ENCODE measurements at places on chromosomes 1 and 21.

DNA sequence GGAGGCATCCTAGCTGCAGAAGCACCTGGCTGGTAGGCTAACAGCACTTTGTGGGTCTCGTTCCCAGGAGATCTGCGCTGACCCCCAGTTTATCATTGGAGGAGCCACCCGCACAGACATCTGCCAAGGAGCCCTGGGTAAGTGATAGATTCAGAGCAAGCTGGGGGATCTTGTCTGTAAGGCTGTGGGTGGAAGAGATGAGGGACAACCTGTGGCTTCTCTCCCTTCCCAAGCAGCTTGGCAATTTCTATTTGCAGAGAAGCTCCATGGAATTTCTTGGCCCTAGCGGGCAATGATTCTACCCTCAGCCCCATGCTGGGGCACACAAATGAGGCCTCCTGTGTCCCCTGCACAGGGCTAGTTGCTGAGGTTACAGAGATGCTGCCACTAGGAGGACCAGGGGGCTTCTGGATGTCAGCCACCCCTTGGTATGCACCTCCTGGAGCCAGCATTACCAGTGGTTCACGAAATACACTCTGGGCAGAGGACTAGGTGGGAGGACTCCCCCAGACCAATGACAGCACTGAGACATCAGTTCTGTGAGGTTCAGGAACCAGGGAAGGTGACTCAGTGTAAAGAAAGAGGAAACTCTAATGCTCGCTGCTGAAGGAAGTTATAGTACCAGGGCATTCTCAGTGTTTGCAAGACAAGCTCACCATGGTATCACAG is 5.5 kb downstream of the CAPN2 start:
- no peak for DNase-seq

GRCh38 chr1:232597721-232598120 is 32.2 kb downstream of the SIPA1L2 start:
- DNase-seq: no peak

GRCh38 chr1:57678138-57678537 is 254.3 kb upstream of the DAB1 start:
- no peak for DNase-seq

- DNase-seq: peak; percentile 13
Observed at GRCh38 chr1:64745986-64746940, 1.4 kb downstream of the RAVER2 start.

- DNase-seq: no peak
Observed at GRCh38 chr1:225811622-225812487, 1.9 kb downstream of the EPHX1 start.

GRCh38 chr1:57258557-57259325 is 165.1 kb downstream of the DAB1 start:
- no peak for DNase-seq

DNA sequence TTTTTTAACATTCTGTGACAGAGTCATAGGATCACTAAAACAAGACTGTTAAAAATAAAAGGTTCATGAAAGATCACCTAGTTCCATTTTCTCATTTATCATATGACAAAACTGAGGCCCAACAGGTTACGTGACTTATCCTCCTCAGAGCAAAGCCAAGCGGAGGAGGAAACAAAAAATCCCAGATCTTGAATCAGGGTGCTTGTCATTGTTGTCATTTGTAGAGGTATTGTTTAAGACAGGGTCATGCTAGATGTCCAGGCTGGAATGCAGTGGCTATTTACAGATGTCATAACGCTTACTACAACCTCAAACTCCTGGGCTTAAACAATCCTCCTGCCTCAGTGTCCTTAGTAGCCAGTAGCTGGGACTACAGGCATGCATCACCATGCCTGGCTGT is 293.2 kb downstream of the DSCAM start:
- DNase-seq: no peak

- peak; percentile 63 for DNase-seq
Observed at GRCh38 chr1:8239039-8239305, 78.9 kb upstream of the SLC45A1 start.

DNA sequence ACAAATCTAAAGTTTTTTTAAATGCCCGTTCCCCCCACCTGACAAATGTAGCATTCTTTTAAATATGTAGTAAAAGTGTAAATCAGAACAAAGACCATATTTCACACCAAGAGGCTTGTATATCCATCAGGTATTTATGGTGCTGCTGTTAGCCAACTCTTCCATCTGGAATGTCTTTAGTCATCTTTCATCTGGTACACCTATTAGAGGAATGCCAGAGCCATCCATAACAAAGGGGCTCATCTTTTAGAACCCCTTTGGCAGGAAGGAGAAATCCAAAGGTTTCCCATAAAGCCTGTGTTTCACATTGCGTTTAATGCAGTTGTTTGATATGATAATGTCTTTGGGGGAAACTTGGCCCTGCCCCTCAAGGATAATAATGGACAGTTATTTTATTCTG is 79.3 kb upstream of the C1orf87 start:
- no peak for DNase-seq

DNA sequence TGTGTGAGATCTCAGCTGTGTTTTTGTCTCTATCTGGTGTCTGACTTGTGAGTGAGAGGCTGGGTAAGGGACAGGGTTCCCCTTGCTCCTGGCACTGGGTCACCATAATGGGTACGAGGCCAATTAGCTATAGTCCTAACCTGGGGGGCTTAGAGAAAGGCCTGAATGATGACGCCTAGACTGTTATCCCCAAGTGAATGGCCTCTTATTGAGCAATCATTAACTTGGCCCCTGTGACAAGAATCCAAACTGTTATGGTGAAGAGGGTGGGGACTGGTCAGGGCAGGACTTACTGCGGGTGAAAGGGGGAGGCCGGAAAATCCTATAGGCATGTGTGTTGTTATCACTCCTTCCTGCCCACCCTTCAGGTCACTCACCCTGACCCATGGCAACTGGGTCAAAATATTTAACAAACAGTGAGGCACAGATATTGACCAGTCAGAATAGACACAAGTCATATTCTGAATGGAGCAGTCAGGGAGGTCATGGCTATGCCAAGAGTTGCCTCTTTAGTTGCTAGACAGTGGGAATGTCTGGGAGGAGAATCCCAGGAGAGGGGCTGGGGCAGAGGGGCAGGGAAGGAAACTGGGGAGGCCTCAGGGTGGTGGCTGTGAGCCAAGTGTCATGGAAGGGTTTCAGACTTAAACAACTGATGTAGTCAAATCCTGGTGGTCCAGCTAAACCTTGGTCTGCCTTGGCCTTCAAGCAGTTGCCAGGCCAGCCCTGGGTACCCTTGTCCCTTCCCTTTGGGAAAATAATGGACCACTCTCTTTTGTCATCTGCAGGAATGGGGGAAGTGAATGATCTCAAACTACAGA is 3.2 kb downstream of the NR0B2 start:
- DNase-seq: no peak

- DNase-seq: no peak
Observed at GRCh38 chr21:36202726-36203602, 46.3 kb downstream of the DOP1B start.

GRCh38 chr1:239735111-239735510 is 348.7 kb downstream of the CHRM3 start:
- no peak for DNase-seq

DNA sequence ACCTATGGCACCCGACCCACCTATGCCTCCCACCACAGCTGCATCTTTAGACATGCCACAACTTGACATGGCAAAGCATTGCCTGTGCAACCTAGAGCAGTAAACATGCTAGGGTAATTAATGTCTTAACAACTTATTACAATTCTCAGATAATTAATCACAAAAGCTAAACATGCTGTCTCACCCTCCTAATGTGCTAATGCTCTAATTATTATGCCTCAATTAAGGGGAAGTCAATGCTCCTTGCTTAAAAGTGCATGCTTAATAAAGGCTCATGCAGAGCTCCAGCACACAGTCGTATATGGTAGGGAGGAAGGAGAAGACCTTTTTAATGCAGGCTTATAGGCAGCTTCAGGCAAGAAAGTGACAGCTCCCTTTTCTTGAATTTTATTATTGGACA is 396.0 kb downstream of the SEC16B start:
- DNase-seq: no peak

GRCh38 chr1:214404154-214404553 is 123.2 kb downstream of the SMYD2 start:
- DNase-seq: peak; percentile 90

- peak; percentile 39 for DNase-seq
Observed at GRCh38 chr1:154609398-154610380, 1.7 kb upstream of the ADAR start.

- DNase-seq: no peak
Observed at GRCh38 chr1:226063977-226064815, 1.7 kb downstream of the H3-3A start.

DNA sequence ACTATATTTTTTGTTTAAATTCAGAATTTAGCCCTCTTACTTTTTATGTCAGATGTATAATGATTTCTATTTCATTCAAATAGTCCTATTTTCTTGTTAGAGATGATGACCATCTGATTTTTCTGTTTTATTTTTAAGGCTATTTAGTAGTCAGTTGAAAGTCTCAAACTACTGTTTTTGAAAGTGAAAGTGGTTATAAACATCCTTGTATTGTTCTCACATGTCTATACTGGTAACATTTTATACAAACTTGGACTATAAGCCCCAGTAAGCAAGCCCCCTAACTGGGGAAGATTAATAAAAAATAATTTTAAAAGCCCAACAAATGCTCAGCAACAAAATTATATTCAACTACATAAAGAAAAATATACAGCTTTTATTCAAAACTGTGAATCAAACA is 271.3 kb upstream of the RGS18 start:
- DNase-seq: no peak

DNA sequence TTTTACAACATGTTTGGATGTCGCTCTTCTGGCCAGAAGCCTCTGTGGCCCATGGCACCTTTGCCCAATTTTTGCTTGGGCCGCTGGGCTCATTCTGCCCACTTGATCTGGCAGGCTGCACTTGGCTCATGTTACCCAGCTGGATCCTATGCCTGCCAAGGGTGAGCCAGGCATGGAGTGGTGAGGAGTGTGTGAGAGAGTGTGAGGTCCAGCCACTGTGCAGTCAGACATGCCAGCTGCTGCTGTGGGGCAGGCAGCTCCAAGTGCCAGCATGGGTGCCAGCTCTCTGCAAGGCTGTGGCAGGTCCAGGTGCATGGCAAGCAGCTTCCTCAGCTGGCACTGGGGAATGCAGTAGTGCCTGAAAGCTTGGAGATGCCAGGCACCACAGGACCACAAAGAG is 71.0 kb downstream of the EBNA1BP2 start:
- DNase-seq: no peak

DNA sequence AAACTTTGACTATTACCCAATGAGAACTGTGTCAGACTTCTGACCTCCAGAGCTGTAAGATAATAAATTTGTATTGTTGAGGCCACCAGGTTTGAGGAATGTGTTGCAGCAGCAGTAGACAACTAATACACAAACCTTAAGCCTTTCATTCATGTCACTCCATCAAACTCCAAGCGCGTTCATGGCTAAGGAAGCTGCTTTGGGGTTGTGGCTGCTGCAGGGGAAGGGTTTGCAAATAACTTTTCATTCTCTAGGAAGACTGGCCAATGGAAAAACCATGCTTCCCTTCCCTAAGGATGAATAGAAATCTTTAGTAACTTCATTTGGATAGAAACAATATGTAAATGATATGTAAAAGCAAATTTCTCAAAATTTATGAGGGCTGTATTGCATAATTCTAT is 170.4 kb downstream of the RHOU start:
- DNase-seq: no peak

DNA sequence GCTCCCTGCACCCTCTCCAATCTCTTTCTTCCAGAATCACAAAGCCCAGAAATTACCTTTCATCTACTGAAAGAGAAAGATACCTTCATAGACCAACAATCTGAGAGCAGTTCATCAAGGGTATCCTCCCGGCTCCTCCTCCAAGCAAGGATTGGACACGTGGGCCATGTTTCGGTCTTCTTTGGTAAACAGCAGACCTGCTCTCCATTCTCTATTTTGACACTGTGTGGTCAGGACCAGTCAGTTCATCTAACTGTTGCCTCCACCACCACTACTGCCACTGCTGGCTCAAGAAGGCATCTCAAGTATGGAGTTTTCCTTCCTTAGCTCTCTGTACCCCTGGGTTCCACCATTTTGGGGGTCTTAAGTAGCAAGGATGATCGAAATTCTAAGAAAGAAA is 8.0 kb upstream of the LELP1 start:
- DNase-seq: no peak

- DNase-seq: no peak
Observed at GRCh38 chr1:190579552-190580193, 102.0 kb upstream of the BRINP3 start.

GRCh38 chr21:32548978-32549377 is 36.3 kb downstream of the TCP10L start:
- no peak for DNase-seq

DNA sequence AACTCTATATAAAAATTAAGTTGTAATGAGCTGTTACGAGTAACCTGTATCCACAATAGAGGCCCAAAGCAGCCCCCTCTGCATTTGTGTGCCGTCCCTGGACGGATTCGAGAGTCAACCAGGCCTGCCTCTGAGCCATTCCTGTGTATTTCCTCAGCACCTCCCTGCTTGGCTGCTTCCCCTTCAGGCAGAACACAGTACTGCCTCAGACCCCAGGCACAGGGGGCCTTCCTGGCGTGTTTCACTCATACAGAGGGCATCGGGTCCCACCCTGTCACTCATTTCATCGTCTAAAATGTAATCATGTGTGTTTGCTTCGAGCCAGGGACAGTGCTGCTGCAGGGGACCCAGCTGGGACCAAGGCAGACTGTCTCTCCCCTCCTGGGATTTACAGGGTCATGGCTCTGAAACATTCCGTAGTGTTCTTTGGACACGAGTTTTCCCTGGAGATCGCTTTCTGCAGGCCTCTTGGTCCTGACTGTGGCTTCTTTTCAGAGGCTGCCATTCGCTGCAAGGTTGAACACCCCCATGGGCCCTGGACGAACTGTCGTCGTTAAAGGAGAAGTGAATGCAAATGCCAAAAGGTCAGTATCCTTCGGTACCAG is 19.4 kb downstream of the LGALS8 start:
- DNase-seq: no peak

- DNase-seq: peak; percentile 57
Observed at GRCh38 chr1:59506952-59507351, 210.1 kb downstream of the FGGY start.

DNA sequence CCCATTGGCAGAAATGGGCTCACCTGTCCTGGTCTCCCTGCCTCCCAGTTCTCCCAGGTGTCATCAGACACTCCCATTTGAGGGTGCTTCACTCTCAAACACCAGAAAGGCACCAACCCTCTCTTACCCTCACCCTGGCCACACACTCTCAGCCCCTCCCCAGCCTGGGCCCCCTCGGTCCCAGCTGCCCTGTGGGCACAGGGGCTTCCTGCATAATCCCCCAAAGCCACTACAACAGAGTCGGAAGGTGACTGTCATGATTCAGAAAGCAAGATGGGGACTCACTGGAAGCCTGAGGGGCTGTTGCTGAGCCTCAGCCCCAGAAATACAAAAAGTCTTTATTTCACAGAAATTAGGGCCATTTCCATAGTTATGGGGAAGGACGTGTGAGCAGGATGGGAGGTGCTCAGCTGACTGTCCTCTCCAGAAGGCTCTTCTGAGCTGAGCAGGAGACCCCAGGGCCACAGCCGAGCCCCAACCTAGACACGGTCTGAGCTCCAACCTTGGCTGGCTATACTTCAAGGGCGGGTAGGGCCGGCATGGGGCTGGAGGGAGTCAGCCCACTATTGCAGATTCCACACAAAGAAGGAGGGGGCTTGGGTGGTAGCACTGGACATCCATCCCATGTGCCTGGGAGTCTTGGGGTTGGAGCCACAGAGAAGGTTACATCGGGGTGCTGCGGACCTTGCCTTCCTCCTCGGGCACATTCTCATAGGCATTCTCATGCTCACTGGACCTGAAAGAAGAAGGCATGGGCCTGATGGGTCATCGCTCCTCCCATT is 6.3 kb downstream of the PDZK1IP1 start:
- no peak for DNase-seq
